B cell (primary cell): ENCODE measurements at places on chromosomes 2 and 18.

DNA sequence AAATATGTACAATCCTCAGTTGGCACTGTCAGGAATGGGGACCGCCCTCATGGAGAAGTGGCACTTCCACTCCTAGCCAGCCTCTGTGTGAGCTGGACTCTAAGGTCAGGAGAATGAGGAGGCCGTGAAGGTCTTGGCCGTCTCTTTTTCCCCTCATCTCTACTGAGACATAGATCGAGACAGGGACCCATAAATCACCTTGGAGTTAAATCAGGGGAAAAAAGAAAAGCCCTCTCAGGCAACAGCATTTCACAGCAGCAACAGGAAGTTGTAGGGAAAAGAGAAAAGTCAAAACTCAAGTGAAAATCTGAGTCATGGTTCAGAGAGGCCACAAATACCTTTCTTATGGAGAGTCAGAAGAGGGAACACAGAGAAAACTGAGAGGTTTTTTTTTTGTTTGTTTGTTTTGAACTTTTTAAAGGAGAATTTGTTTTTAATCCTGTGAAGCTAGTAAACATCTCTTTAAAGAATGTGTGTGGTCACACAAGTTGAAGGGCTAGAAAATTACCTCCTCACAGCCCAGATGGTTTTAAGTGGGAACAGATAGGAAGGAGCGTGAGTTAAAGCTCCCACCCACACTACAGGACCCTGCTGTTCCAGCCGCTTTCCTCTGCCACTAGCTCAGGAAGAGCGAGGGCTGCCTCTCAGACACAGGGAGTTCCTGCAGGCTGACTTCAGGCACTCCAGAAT is 30.6 kb upstream of the CYP1B1 start:
- no peak for DNase-seq

- DNase-seq: no peak
Observed at GRCh38 chr2:173090276-173090877, 14.7 kb downstream of the MAP3K20 start.

GRCh38 chr2:132448771-132449170 is 32.2 kb downstream of the GPR39 start:
- no peak for DNase-seq

GRCh38 chr2:26522325-26522724 is 44.4 kb upstream of the OTOF start:
- DNase-seq: no peak

GRCh38 chr2:227462972-227463931 is 8.7 kb upstream of the AGFG1 start:
- DNase-seq: no peak

- DNase-seq: no peak
Observed at GRCh38 chr2:190720276-190720675, 71.4 kb downstream of the NAB1 start.

DNA sequence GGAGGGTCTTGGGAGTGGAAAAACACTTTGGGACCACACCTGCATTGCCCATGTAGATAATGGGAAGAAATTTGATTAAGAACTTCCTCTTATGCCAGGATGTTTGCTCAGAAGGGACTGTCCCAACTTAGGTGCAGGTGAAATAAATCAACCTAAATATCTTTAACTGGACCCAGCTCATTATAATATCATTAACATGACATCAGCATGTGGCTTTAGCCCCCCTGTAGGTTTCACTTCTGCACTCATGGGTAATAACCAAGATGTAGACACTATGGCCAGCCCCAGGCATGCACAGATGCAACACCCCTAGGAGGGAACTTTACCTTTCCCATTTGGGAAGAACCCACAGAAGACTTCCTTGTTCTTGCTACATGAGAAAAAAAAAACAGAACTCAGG is 227.4 kb upstream of the ZNF804A start:
- DNase-seq: peak; percentile 46

DNA sequence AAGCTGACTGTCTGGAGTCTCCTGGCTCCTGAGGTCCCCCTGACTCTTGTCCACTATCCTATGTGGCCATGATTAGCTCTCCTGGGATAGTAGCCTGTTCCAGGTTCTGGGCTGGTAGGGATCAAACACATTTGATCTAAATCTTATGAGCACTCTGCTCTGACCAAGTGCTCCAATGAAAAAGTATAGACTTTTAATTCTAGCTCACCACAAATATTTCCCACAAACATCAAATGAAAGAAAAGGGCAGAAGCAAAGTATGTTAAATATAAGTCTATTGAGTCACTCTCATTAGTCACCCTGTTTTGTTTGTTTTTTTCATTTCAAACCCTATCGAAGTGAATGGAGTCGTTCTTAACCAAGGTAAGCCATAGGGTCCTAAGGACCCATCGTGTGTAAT is 39.7 kb upstream of the NEDD4L start:
- no peak for DNase-seq

- peak; percentile 4 for DNase-seq
Observed at GRCh38 chr2:176076063-176076462, 7.7 kb downstream of the EVX2 start.

DNA sequence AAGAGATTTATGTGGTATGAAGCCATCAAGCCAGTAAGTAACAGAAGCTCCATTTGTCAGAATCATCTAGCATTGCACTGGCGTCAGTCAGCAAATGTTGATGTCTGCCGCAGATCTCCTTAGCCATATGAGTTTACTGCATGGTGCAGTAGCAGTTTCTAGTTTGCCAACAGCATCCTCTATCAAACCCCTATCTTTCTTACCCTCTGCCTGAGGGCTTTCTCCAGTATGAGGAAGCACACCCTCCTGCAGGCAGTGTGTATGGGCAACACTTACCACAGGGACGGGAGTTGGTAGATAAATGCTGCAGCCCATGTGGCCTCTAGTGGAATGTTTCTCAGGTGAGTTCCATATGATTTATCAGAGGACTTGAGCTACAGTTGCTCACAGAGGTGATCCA is 63.7 kb downstream of the EFEMP1 start:
- DNase-seq: no peak

GRCh38 chr2:178392215-178392614 is 58.8 kb downstream of the PRKRA start:
- no peak for DNase-seq

GRCh38 chr2:204184226-204184625 is 247.7 kb downstream of the ICOS start:
- no peak for DNase-seq

GRCh38 chr2:223787358-223787757 is 50.0 kb downstream of the AP1S3 start:
- peak; percentile 45 for DNase-seq

- no peak for DNase-seq
Observed at GRCh38 chr2:200863782-200864175, 679 bp downstream of the CLK1 start.
